ENCODE measurements at places on chromosomes 13 and 19. TPM values are rescaled to one million over a fixed set of nuclear protein-coding genes. Genes with fewer than 3 reads are reported as not detected.
A peak's percentile ranks its signal among the peaks of the same experiment; 100 is the strongest.

Gene CCNE1
- 7.5 TPM for total RNA-seq

- DNase-seq: peak; percentile 58
- H3K4me1 ChIP-seq: no peaks in the 10 kb centered on the region
These were observed 405.0 kb upstream of the ZNF507 start for GRCh38 chr19:31940396-31940795.

DNA sequence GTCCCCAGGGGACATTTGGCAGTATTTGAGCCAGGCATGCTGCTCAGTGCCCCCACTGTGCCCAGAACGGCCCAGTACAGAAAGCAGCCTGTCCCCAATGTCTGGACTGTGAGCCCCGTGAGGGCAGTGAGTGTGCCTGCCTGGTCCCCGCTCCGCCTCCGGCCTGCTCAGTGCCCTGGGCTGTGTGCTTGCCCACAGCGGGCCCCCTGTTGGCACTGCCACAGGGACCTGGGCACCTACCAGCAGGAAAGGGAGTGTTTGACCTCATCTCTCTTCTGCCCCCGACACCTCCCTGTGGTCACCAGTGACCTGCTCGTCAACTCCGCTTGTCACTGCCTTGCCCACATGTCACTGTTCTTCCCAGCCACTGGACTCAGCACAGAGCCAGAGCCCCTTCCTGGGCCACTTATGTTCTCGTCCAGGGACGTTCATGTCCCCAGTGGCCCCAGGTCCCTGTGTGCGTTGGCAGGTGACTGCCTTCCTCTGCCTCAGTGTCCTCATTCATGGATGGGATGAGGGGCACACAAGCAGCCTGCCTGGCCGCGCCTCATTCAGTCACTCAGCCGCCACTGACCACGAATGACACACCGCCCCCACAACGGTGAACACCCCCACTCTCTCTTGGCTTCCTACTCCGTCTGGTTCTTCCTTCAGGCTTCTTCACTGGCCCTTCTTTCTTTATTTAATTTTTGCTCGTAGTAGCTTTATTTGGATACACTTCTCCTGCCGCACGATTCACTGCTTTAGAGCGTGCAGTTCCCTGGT, 2.8 kb downstream of the FZR1 start:
- no peaks in the 10 kb centered on the region for H3K36me3 ChIP-seq
- H3K4me1 ChIP-seq: peaks cover 46% of the 10 kb centered on the region
- no peaks in the 10 kb centered on the region for H3K27me3 ChIP-seq
- no peak overlapping the region for H3K4me3 ChIP-seq
- peak overlapping the region; percentile 39 for H3K27ac ChIP-seq

Gene PGLYRP1
- total RNA-seq: not detected

Gene PSPN
- total RNA-seq: 1.4 TPM

DNA sequence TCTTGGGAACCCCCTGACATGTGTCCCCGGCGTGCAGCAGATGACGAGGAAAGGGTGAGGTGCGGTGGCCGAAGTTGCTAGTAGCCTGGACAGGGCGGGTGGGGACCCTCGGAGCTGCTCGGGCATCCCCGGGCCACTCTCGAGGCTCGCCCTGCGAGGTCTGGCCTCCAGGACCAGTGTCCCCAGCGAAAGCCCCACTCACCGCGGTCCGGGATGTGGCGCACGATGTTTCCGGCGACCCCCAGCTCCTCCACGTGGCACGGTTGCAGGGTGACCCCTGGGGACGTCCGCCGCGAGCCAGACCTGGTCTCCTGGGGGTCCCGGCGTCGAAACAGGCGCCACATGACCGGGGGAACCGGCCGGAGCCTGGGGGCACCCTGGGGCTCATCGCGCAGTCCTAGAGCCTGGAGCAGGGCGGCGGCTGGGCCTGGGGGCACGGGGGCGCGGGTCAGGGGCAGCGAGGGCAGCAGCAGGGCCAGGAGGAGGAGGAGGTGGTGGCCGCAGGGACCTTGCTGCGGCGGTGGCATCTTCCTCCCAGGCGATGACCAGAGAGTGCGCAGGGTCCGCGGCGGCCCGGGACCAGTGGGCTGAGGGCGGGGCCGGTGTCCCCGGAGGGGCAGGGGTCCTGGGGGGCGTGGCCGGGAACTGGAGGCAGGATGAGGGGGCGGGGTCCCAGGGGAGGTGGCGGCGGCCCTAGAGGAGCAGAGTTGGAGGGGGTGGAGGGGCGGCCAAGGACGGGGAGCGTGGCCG, 26.0 kb downstream of the CERS1 start:
- no peak overlapping the region for H3K27ac ChIP-seq
- no peaks in the 10 kb centered on the region for H3K27me3 ChIP-seq
- no peak overlapping the region for H3K4me3 ChIP-seq

Gene ZSCAN22
- 2.7 TPM for total RNA-seq

Gene ZNF283
- total RNA-seq: 7.7 TPM

DNA sequence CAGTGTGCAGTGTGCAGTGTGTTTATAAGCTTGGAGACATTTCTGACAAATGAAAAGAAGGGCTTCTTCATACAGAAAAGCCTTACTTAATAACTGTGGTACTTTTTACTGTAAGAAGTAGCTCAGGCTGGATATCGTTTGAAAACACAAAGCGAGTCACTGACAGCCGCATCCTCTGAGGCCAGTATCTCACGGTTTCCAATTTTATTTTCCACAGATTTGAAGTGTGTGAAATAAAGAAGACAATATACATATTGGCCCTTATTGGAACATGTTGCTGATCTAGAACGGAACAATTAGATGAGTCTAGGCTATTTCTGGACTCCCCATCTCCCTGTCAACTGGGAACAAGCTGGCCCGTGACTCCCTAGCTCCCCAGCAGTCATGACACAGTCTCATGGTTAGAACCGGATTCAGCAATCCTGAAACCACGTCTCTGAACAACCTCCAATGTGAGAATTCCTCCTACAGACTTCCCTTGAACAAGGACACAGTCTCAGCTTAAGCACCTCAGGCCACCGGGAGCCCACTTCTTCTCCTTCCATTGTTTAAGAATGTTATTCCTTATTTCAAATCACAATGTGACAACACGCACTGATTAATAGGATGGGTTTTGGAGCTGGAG, 484.5 kb downstream of the COG6 start:
- no peak overlapping the region for H3K27ac ChIP-seq
- no peaks in the 10 kb centered on the region for H3K27me3 ChIP-seq
- H3K4me1 ChIP-seq: no peaks in the 10 kb centered on the region
- no peak for DNase-seq
- no peak overlapping the region for H3K4me3 ChIP-seq
- H3K36me3 ChIP-seq: no peaks in the 10 kb centered on the region

- H3K36me3 ChIP-seq: no peaks in the 10 kb centered on the region
- no peak overlapping the region for H3K4me3 ChIP-seq
- no peaks in the 10 kb centered on the region for H3K4me1 ChIP-seq
These were observed 20.7 kb upstream of the TPT1 start for GRCh38 chr13:45361596-45362206.

DNA sequence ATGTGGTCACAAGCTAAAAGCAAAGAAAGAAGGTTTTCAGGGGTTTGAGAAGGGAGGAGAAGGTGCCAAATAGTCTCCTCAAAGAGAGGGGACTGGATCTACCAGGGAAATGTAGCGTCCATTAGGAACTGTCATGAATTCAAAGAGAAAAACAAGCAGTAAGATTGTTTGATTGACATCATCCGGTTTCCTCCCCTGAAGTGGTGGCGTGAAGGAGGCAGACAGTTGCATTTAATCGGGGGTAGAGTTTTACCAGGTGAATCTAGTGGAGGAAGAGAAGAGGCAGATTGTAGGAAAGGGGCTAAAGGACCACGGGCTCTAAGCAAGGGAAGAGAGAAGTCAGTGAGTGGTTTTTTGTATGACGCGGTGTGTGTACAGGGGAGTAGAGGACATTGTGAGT, 13.0 kb upstream of the CYSLTR2 start:
- no peak overlapping the region for H3K4me3 ChIP-seq
- no peaks in the 10 kb centered on the region for H3K36me3 ChIP-seq
- no peaks in the 10 kb centered on the region for H3K27me3 ChIP-seq
- no peak overlapping the region for H3K27ac ChIP-seq
- no peaks in the 10 kb centered on the region for H3K4me1 ChIP-seq

GRCh38 chr13:95260031-95260525, 41.2 kb downstream of the ABCC4 start:
- no peak overlapping the region for H3K4me3 ChIP-seq
- no peak overlapping the region for H3K27ac ChIP-seq
- no peak for DNase-seq

- peaks cover 53% of the 10 kb centered on the region for H3K4me1 ChIP-seq
- H3K4me3 ChIP-seq: no peak overlapping the region
- no peak overlapping the region for H3K27ac ChIP-seq
- H3K27me3 ChIP-seq: no peaks in the 10 kb centered on the region
These were observed 13.6 kb downstream of the POLR1D start for GRCh38 chr13:27635266-27635665.

GRCh38 chr19:4914736-4915501, 5.6 kb downstream of the UHRF1 start:
- peaks cover 5% of the 10 kb centered on the region for H3K4me1 ChIP-seq
- no peaks in the 10 kb centered on the region for H3K36me3 ChIP-seq
- H3K27ac ChIP-seq: no peak overlapping the region
- no peak overlapping the region for H3K4me3 ChIP-seq

DNA sequence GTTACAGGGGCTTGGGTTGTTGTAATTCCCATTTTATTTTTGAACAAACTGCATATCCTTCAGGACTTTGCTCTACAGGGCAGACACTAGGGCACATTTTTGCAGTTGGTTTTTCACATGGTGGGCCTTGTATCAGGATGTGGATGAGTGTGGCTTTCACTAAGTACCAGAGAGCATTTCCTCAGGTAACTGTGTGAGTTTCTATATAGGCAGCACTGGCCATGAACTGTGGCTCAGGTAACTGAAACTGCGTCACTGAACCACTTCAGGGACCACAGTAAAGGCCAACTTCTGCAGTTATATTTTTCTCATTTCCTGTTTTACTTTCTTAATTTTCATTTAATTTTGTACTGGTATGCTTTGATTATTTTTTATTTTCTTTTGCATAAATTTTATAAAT, 166.5 kb downstream of the ZNF486 start:
- H3K4me1 ChIP-seq: no peaks in the 10 kb centered on the region
- no peak for DNase-seq
- H3K4me3 ChIP-seq: no peak overlapping the region
- H3K27me3 ChIP-seq: no peaks in the 10 kb centered on the region
- no peak overlapping the region for H3K27ac ChIP-seq
- H3K36me3 ChIP-seq: no peaks in the 10 kb centered on the region

GRCh38 chr19:30593356-30593755, 221.2 kb downstream of the ZNF536 start:
- no peaks in the 10 kb centered on the region for H3K27me3 ChIP-seq
- no peak overlapping the region for H3K4me3 ChIP-seq
- H3K27ac ChIP-seq: no peak overlapping the region

Measured in adrenal gland (tissue), 19 donors.